Left ventricle myocardium inferior (tissue), 1 donor: ENCODE measurements at places on chromosomes 2 and 18. TPM values are rescaled to one million over a fixed set of nuclear protein-coding genes. Genes with fewer than 3 reads are reported as not detected.

DNA sequence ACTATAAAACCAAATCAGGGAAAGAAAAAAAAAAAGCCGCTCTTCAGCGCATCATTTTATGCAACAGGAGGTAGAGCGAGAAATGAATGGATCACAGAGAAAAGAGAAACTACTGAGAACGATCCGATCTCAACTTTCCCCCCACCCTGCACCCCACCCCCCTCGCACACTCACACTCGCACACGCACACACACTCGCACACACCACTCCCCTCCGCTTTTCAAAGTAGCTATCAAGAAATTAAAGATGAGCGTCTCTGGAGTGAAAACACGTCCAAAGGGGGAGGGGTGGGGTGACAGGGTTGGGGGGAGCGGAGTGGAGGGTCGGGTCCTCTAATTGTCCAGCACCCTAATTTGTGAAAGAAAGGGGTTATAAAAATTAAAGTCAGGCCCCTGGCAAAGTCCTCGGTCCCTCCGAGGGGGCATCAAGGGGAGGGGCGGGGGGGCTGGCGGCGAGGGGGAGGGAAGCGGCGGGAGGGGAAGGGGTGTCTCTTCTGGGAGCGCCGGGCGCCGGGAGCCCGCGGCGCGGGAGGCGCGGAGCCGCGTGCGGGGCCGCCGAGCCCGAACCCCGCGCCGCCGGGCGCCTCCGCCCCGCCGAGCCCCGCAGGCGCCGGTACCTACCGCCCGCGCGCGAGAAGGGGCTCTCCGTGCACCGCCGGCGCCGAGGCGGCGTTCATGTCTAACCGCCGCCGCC, 428 bp downstream of the TCF4 start:
- DNase-seq, result peak; percentile 29

DNA sequence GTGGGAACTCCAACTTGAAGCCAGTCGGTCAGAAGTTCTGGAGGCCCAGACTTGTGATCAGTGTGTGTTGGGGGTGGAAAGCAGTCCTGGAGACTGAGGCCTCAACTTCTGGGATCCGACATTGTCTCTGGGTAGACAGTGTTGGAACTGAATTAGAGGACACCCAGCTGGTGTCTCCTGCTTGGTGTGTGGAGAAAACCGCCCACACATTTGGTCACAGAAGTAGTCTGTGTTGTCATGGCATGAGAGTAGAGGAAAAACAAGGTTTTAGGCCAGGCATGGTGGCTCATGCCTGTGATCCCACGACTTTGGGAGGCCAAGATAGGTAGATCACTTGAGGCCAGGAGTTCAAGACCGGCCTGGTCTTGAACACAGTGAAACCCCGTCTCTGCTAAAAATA, 51.5 kb downstream of the PUM2 start:
- no peak for DNase-seq

DNA sequence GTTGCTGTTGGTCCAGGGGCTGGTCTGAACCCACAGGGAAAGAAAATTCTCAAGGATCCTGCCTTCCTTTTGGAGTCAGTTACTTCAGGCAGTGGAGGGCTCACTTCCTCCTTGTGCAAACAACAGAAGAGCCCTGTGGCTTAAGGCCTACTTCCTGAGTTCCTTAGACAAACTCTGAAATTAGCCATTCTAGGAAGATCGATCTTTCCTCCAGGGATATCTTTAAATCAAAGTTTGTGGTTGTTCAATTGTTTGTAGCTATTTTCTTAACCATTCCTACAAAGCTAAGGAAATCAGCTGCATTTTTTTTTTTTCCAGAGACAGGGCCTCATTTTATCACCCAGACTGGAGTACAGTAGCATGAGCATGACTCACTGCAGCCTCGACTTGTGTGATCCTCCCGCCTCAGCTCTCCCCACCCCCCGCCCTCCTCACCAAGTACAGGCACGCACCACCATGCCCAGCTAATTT, 156.0 kb downstream of the TANC1 start:
- no peak for DNase-seq

DNA sequence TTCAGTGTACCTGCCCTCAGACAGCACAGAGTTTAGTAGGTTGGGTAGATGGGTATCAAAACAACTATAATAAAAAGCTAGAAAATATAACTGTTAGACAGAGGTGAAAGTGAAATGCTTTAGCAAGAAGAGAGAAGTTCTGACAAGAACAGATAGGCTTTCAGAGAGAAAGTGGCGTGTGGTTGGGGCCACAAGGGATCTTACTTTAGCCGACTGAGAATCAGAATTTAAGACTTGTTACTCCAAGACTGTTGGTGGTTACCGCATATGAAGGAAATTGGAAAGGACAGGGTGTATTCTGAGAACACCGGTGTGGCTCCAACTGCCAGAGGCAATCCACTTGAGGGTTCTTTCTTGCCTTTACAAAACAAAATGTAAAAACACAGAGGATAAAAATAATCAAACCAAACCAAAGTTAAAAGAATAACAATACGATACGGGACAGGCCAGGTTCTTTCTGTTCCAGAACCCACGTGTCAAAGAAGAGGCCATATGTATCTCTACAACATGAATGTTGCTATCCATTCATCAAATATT, 44.4 kb upstream of the AGPS start:
- DNase-seq, result no peak

GRCh38 chr18:10354241-10354811, 100.1 kb upstream of the APCDD1 start:
- no peak for DNase-seq

DNA sequence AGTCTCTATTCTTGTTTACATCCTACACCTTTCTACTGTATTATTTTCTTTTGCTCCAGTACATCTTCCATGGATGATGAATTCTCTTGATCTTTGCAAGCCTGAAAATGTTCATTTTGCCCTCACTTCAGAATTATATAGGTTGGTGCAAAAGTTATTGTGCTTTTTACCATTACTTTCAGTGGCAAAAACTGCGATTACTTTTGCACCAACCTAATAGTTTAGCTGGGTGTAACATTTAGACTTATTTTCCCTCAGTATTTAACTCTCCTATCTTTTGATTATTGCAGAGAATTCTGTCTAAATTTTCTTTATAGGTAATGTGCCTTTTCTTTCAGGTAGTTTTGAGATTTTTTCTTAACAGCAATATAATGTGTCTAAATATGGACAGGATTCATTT, 81.8 kb downstream of the SS18 start:
- DNase-seq, result no peak

GRCh38 chr2:113010088-113010487, 4.8 kb downstream of the IL36A start:
- DNase-seq, result no peak

CCDC102B gene
- total RNA-seq, result 6.1 TPM

CXCR2 gene
- 0.96 TPM for total RNA-seq

PRSS56 gene
- total RNA-seq, result not detected

TBC1D8 gene
- 45.0 TPM for total RNA-seq

MFSD2B gene
- 0.16 TPM for total RNA-seq
